ENCODE measurements at places on chromosomes 4 and X. TPM values are rescaled to one million over a fixed set of nuclear protein-coding genes. Genes with fewer than 3 reads are reported as not detected.

PABPC1L2B gene
- not detected for total RNA-seq

SPANXA1 gene
- total RNA-seq = not detected

DGKK gene
- not detected for total RNA-seq

ZNF157 gene
- total RNA-seq = not detected

GRIA3 gene
- total RNA-seq = not detected

CENPI gene
- total RNA-seq = 12.8 TPM

F8A2 gene
- not detected for total RNA-seq

PNMA6A gene
- total RNA-seq = 4.5 TPM

DOCK11 gene
- total RNA-seq = 7.1 TPM

BCAP31 gene
- total RNA-seq = 350 TPM

CSAG1 gene
- 0.25 TPM for total RNA-seq

FOXR2 gene
- not detected for total RNA-seq

STARD8 gene
- total RNA-seq = 1.8 TPM

ARX gene
- total RNA-seq = 0.39 TPM

CLOCK gene
- total RNA-seq = 2.9 TPM

USP46 gene
- total RNA-seq = 6.0 TPM

ZNF280C gene
- total RNA-seq = 2.8 TPM

PWWP3B gene
- not detected for total RNA-seq

DIPK2B gene
- total RNA-seq = not detected

BST1 gene
- total RNA-seq = 17.1 TPM

GK gene
- 2.4 TPM for total RNA-seq

HNRNPDL gene
- total RNA-seq = 221 TPM

MPC1L gene
- total RNA-seq = not detected

AFF1 gene
- total RNA-seq = 7.4 TPM

MAP7D2 gene
- 5.4 TPM for total RNA-seq

KLB gene
- total RNA-seq = 0.13 TPM

ZXDA gene
- total RNA-seq = 1.6 TPM

INTS6L gene
- 0.31 TPM for total RNA-seq

IL1RAPL1 gene
- not detected for total RNA-seq

PPEF1 gene
- total RNA-seq = 1.7 TPM

AIFM1 gene
- 69.0 TPM for total RNA-seq

DUSP9 gene
- 1.8 TPM for total RNA-seq

SPACA5 gene
- not detected for total RNA-seq
